Stimulated activated CD4-positive, alpha-beta T cell treated with anti-CD3 and anti-CD28 coated beads, Interleukin-4, amount 100 ng/mL, for 4 hours (primary cell): ENCODE measurements at places on chromosomes 7 and 10.
A peak's percentile ranks its signal among the peaks of the same experiment; 100 is the strongest.

GRCh38 chr7:130875265-130875741 is 141.3 kb upstream of the KLF14 start:
- DNase-seq: no peak

DNA sequence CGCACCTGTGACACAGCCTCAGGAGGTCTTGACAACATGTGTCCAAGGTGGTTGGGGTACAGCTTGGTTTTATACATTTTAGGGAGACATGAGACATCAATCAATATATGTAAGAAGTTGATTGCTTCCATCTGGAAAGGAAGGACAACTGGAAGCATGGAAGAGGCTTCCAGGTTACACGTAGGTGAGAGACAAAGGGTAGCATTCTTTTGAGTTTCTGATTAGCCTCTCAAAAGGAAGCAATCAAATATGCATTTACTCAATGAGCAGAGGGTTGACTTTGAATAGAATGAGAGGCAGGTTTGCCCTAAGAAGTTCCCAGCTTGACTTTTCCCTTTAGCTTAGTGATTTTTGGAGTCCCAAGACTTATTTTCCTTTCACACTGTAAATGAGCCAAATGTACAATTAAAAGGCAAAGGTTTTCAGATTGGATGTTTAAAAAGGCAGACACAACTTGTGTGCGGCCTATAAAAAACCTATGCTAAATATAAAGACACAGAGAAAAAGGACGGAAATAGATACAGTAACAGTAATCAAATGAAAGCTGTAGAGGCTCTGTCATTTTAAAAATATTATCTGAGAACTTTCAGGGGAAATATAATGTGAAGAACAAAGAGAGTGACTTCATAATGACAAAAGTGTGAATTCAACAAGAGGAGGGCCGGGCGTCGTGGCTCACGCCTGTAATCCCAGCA is 65.7 kb upstream of the LANCL2 start:
- DNase-seq: no peak

GRCh38 chr10:31758495-31758894 is 170.1 kb downstream of the ARHGAP12 start:
- no peak for DNase-seq

GRCh38 chr10:68330852-68331454 is 911 bp upstream of the HNRNPH3 start:
- peak; percentile 13 for DNase-seq

- no peak for DNase-seq
Observed at GRCh38 chr10:81213370-81213769, 661.6 kb upstream of the NRG3 start.

DNA sequence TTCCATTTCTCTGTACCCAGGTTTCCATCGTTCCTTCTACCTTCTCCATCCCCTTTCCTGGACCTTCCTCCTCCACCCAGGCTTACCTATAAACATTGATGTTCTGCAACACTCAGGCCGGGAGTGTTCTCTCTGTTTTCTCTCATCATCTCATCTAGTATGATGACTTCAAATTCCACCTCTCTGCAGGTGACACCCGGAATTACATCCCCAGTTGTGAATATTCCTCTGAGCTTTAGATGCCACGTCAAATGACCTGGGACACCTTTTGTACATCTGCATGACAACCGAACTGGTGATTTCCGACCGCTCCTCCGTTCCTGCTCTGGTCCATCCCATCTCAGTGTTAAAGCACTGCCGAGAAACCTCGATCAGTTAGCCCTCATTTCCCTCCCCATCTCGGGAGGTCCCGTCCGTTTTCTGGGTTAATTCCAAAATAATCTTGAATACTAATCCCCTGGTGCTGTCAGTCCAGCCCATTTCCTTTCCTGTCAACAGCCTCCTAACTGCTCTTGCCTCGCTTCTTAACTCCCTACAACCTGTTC is 76.7 kb upstream of the SAMD8 start:
- DNase-seq: no peak

- DNase-seq: no peak
Observed at GRCh38 chr7:75667938-75668337, 70.8 kb downstream of the HIP1 start.

- no peak for DNase-seq
Observed at GRCh38 chr7:94513565-94513860, 3.9 kb downstream of the CASD1 start.

- DNase-seq: no peak
Observed at GRCh38 chr7:108308903-108309302, 147.3 kb downstream of the NRCAM start.

- DNase-seq: peak; percentile 13
Observed at GRCh38 chr10:13890233-13891127, 303.7 kb downstream of the PRPF18 start.

- no peak for DNase-seq
Observed at GRCh38 chr7:108046952-108047506, 44.1 kb upstream of the LAMB1 start.

GRCh38 chr7:129781928-129782817 is 170.6 kb downstream of the UBE2H start:
- no peak for DNase-seq

GRCh38 chr10:16986406-16987205 is 143.0 kb downstream of the CUBN start:
- no peak for DNase-seq

GRCh38 chr7:27107391-27108381 is 5.2 kb upstream of the HOXA2 start:
- DNase-seq: no peak

DNA sequence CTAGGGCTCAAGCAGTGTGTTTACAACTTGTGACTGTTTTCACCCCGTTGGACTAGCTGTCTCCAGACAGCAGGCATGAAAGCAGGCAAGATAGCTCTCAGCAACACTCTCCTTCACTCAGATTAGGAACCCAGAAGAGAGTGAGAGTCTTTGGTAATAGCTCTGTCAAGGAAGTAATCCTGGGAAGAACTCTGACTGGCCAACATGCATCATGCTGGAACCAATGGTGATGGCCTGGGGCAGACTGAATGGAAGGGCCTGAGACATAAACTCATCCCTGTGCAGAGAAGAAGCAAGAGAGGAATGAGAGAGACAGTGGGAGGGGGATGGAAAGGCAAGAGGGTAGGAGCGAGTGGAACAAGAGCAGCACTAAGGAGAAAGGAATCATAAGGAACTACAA is 48.9 kb downstream of the AKR1D1 start:
- DNase-seq: no peak

GRCh38 chr7:129702316-129702715 is 90.8 kb downstream of the NRF1 start:
- DNase-seq: no peak

GRCh38 chr7:139669106-139670061 is 108.4 kb downstream of the HIPK2 start:
- DNase-seq: peak; percentile 15

- no peak for DNase-seq
Observed at GRCh38 chr7:17507717-17508116, 209.3 kb downstream of the AHR start.

GRCh38 chr10:62095181-62096122 is 173.2 kb downstream of the RTKN2 start:
- DNase-seq: no peak

GRCh38 chr10:17693009-17693408 is 49.1 kb downstream of the STAM start:
- DNase-seq: no peak

DNA sequence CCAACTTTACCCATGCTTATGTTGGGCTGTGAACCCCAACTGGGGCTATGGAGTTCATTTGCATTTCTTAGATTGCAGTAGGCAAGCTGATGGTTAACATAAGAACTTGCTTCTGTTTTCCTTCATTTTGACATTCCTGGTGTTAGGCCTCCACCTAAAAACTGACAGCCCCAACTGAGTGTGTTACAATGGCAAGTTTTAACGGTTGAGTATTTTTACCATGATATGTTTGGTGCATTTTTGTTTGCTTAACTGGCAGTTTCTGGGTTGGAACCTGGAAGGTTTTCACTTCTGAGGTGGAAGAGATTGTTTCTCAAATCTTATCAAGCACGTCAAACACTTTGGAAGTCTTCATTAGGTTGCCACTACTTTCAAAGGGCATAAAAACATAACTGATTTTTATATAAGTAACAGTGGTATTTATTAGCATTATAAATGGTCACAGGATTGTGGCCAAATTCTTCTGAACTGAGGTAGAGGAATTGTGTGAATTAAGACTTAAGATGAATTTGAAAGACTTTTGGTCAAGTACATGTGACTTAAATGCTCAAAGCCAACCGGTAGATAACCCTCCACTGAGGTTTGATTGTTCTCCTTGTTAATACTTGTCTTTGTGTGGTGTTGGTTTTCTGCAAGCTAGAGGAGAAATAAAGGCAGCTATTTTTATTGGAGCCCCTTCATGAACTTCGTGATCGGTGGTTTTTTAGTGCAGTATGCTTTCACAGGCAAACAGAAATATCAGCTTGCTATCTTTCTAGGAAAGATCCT is 2.8 kb downstream of the BMI1 start:
- no peak for DNase-seq

GRCh38 chr10:122541541-122542002 is 19.0 kb upstream of the DMBT1 start:
- DNase-seq: no peak

DNA sequence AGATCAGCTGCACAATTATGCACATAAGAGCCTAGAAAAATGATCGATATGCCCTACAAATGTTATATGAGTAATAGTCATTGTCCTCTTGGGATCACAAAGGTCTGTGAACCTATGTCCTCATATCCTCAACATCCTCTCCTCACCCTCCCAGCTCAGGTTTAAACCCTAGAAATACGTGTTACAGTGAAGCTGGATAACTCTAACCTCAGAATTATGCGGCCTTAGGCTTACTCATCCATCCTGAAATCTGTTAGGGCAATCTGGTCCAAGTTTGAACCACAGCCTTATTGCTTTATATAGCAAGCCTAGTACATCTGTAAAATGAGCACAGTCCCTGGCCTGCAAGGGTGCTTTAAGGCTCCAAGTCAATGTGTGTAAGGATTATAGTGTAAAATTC is 84.2 kb upstream of the FRMD4A start:
- no peak for DNase-seq

GRCh38 chr7:101365956-101366355 is 3.3 kb downstream of the COL26A1 start:
- DNase-seq: no peak

GRCh38 chr7:5671046-5671445 is 110.4 kb downstream of the RNF216 start:
- DNase-seq: no peak

GRCh38 chr10:60576130-60577069 is 186.7 kb upstream of the ANK3 start:
- no peak for DNase-seq
